ENCODE measurements at places on chromosomes 16 and 17. TPM values are rescaled to one million over a fixed set of nuclear protein-coding genes. Genes with fewer than 3 reads are reported as not detected.

- DNase-seq: no peak
- peaks cover 66% of the 10 kb centered on the region for H3K36me3 ChIP-seq
- no peaks in the 10 kb centered on the region for H3K27me3 ChIP-seq
- no peak overlapping the region for H3K27ac ChIP-seq
- H3K4me1 ChIP-seq: no peaks in the 10 kb centered on the region
Observed at GRCh38 chr17:81273698-81274470, 21.2 kb downstream of the SLC38A10 start.

DNA sequence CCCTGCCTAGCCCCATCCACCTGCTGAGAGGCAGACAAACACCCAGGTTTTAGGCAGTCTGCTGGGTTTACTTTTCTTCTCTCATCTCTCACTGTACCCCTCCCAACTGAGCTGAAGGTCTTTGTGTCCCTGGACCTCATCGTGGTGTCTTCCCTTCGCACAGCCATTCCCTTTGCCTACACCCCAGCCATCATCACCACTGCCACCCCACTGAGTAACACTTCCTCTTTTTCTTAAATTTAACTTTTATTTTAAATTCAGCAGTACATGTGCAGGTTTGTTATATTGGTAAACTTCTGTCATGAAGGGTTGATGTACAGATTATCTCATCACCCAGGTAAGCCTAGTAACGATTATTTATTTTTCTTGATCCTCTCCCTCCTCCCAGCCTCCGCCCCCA, 188.3 kb upstream of the MON1B start:
- no peaks in the 10 kb centered on the region for H3K36me3 ChIP-seq
- no peaks in the 10 kb centered on the region for H3K4me1 ChIP-seq
- H3K27me3 ChIP-seq: no peaks in the 10 kb centered on the region
- DNase-seq: no peak
- no peak overlapping the region for H3K27ac ChIP-seq

GRCh38 chr17:77126519-77126918, 14.2 kb upstream of the SEC14L1 start:
- peak overlapping the region; percentile 46 for H3K4me3 ChIP-seq
- H3K27me3 ChIP-seq: no peaks in the 10 kb centered on the region
- peak; percentile 79 for DNase-seq
- H3K27ac ChIP-seq: peak overlapping the region; percentile 95
- peaks cover 20% of the 10 kb centered on the region for H3K36me3 ChIP-seq

DNA sequence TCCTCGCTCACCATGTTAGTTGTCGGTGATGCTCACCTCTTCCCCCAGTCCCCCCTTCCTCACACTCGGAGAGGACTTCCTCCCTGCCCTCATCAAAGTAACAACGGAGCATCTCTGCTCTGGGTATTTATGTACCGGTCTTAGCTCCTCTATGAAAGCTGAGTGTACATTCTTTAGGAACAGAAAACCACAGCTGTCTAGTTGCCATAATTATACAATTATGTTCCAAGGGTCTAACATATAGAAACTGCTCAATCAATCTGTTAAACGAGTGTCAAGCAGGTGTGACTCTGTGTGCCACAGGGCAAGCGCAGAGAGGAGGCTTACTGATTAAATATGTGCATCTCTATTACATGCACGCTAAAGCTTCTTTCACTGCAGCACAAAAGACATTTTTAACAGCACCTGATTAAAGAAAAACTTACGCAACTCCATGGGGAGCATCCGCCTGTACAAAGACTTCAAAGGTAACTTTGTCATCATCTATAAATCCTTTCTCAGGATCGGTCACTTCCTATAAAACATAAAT, 37.8 kb downstream of the LITAFD start:
- no peak for DNase-seq
- peaks cover 53% of the 10 kb centered on the region for H3K36me3 ChIP-seq
- H3K4me3 ChIP-seq: no peak overlapping the region
- H3K27me3 ChIP-seq: no peaks in the 10 kb centered on the region

GRCh38 chr16:29789775-29790182, 772 bp upstream of the KIF22 start:
- DNase-seq: no peak
- H3K27me3 ChIP-seq: no peaks in the 10 kb centered on the region
- peaks cover 25% of the 10 kb centered on the region for H3K4me1 ChIP-seq
- H3K27ac ChIP-seq: peak overlapping the region; percentile 80
- peak overlapping the region; percentile 87 for H3K4me3 ChIP-seq

GRCh38 chr17:56592487-56593085, 913 bp upstream of the NOG start:
- peak overlapping the region; percentile 74 for H3K4me3 ChIP-seq
- H3K27ac ChIP-seq: no peak overlapping the region
- peaks cover 7% of the 10 kb centered on the region for H3K4me1 ChIP-seq
- DNase-seq: peak; percentile 75
- H3K36me3 ChIP-seq: peaks cover 25% of the 10 kb centered on the region

DNA sequence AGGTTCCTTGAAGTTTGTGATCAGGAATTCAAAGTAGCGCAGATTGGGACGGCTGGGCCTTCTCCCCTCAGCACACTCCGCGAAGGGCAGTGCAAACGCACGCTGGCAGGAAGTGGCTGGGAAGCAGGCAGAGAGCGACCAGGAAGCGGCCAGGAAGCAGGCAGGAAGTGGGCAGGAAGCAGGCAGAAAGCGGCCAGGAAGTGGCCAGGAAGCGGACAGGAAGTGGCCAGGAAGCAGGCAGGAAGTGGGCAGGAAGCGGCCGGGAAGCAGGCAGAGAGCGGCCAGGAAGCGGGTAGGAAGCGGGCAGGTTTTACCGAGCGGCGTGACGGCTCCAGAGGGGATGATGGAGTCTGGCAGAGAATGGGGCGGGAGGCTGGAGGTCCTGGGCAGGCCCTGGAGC, 3.2 kb downstream of the DPEP1 start:
- H3K27me3 ChIP-seq: peaks cover 48% of the 10 kb centered on the region
- H3K27ac ChIP-seq: no peak overlapping the region
- H3K36me3 ChIP-seq: peaks cover 5% of the 10 kb centered on the region
- DNase-seq: no peak

GRCh38 chr17:70771804-70772386, 602.6 kb downstream of the KCNJ2 start:
- no peak overlapping the region for H3K4me3 ChIP-seq
- H3K27ac ChIP-seq: no peak overlapping the region
- no peaks in the 10 kb centered on the region for H3K27me3 ChIP-seq
- no peak for DNase-seq
- no peaks in the 10 kb centered on the region for H3K4me1 ChIP-seq

GRCh38 chr16:54937671-54938211, 7.1 kb downstream of the IRX5 start:
- H3K27ac ChIP-seq: no peak overlapping the region
- H3K4me3 ChIP-seq: no peak overlapping the region
- no peak for DNase-seq

GRCh38 chr17:15307710-15308111, 33.7 kb downstream of the TEKT3 start:
- H3K27me3 ChIP-seq: peaks cover 5% of the 10 kb centered on the region
- no peaks in the 10 kb centered on the region for H3K36me3 ChIP-seq
- no peak overlapping the region for H3K27ac ChIP-seq
- no peak for DNase-seq
- H3K4me1 ChIP-seq: no peaks in the 10 kb centered on the region
- H3K4me3 ChIP-seq: no peak overlapping the region

DNA sequence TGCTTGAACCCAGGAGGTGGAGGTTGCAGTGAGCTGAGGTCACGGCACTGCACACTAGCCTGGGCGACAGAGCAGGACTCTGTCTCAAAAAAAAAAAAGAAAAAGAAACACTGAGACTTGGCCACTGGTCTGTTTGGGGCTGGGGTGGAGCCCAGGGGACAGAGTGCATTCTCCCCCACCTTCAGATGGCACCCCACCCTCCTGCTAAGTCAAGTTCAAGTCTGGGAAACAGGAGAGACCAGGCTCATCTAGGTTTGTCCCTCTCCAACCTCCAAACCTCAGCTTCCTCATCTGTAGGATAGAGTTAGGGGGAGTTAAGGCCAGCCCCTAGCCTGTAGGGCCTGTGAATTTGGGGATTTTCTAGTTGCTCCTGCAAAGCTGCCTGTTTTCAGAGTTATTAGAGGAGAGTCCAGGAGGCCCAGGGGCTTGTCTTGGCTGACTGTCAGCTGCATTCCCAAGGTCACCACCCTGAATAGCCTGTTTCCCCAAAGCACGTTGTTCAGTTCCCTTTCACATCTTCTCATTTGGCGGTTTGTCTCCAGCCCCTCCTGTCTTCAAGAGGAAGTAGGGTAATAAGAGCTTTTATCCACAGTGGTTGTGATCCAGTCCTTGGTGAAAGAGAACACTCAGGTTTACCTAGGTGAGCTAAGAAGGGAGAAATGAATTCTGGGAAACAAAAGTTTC, 2.2 kb downstream of the MT3 start:
- H3K4me3 ChIP-seq: no peak overlapping the region
- no peak for DNase-seq
- H3K27ac ChIP-seq: no peak overlapping the region
- peaks cover 67% of the 10 kb centered on the region for H3K27me3 ChIP-seq
- H3K4me1 ChIP-seq: no peaks in the 10 kb centered on the region

DNA sequence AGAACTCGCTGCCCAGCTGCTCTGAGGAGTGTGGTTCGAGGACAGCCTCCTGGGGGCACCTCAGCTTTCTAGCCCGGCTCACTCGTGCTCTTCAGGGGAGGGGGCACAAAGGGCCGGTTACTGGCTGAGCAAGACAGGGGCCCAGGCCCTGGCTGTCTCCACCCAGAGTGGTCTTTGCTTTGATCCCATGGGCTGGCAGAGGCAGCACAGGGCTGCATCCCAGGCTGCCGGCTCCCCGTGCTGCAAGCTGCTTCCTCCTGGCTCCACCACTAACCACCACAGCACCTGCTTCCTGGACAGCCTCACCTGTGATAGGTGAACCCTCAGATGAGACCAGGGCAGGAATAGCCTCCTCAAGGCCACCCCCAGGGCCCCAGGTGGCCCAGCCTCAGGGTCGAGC, 6.8 kb downstream of the SPPL2C start:
- no peak overlapping the region for H3K27ac ChIP-seq
- peaks cover 99% of the 10 kb centered on the region for H3K27me3 ChIP-seq
- H3K4me3 ChIP-seq: no peak overlapping the region
- H3K4me1 ChIP-seq: no peaks in the 10 kb centered on the region
- H3K36me3 ChIP-seq: no peaks in the 10 kb centered on the region

- H3K27ac ChIP-seq: no peak overlapping the region
- peaks cover 79% of the 10 kb centered on the region for H3K27me3 ChIP-seq
- no peak for DNase-seq
- H3K4me1 ChIP-seq: peaks cover 11% of the 10 kb centered on the region
- peaks cover 14% of the 10 kb centered on the region for H3K36me3 ChIP-seq
Observed at GRCh38 chr17:39224778-39225307, 902 bp downstream of the STAC2 start.

GRCh38 chr16:29978081-29978480, 4.4 kb downstream of the TAOK2 start:
- H3K4me3 ChIP-seq: no peak overlapping the region
- no peak overlapping the region for H3K27ac ChIP-seq
- DNase-seq: no peak
- peaks cover 26% of the 10 kb centered on the region for H3K4me1 ChIP-seq

- H3K4me3 ChIP-seq: no peak overlapping the region
- DNase-seq: no peak
- H3K36me3 ChIP-seq: no peaks in the 10 kb centered on the region
- no peak overlapping the region for H3K27ac ChIP-seq
Observed at GRCh38 chr16:82506692-82507670, 119.8 kb upstream of the CDH13 start.

GRCh38 chr16:51166091-51166490, 15.0 kb upstream of the SALL1 start:
- H3K4me1 ChIP-seq: peaks cover 8% of the 10 kb centered on the region
- H3K27me3 ChIP-seq: peaks cover 51% of the 10 kb centered on the region
- H3K4me3 ChIP-seq: no peak overlapping the region
- H3K27ac ChIP-seq: no peak overlapping the region
- no peak for DNase-seq

DNA sequence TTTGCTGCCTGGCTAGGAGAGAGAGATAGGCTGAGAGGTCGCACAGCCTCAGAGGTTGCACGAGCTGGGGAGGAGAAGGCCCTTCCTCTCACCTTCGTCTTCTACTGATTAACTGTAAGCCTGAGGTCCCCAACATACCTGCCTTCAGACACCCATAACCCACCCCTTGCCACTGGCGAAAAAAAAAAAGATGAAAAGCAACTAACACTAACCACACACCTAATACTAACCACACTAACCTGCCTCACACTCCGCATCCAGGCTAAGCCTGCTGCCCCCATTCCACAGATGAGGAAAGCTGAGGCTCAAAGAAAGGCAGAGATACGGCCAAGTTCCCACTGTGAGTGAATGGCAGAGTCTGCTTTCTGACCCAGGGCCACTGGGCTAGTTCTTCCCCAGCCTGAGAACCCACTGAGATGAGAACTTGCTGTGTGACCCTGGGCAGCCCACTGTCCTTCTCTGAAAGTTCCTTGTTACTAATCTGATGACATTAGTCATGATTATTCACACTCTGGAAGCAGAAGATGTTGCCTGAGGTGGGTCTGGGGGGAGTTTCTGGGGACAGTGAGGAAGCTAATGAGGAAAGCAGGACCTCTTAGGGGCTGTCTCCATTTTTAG, 4.6 kb downstream of the IL21R start:
- H3K4me3 ChIP-seq: no peak overlapping the region
- H3K27ac ChIP-seq: no peak overlapping the region
- no peaks in the 10 kb centered on the region for H3K36me3 ChIP-seq
- DNase-seq: no peak
- peaks cover 19% of the 10 kb centered on the region for H3K4me1 ChIP-seq
- peaks cover 70% of the 10 kb centered on the region for H3K27me3 ChIP-seq

DNA sequence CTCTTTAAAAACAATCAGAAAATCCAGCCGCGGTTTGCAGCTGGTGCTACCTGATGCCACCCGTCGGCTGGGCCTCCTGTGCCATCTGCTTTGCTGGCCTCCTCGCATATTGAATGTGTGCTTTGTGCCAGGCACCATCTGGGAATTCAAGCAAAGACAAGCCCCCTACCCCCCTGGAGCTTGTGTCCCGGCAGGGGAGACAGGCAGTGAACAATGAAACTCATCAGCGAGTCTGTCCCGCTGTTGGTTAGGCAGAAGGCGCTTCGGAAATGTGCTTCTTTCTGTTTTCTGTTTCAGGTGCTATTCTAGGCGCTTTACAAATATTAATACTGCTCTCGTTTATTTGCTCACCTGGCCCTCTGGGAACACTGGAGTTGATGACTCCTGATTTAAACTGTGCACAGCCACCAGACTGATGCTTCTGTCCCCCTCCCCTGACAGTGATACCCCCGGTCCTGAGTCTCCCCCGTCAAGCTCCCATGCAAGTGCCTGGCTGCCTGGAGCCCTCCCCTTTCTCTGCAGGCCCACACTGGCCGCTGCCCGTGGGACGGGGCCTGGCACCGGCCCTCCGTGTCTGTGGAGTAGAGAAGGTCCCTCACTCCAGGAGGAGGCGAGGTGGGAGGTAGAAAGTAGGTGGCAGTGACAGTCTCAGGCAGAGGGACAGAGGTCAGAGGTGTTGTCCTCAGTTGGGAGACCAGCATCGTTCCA, 126.1 kb upstream of the PLCG2 start:
- no peak overlapping the region for H3K4me3 ChIP-seq
- peaks cover 5% of the 10 kb centered on the region for H3K36me3 ChIP-seq
- DNase-seq: no peak
- no peak overlapping the region for H3K27ac ChIP-seq

Gene TP53TG3B
- total RNA-seq: not detected

Gene KRT40
- total RNA-seq: not detected

Gene FAM171A2
- 2.0 TPM for total RNA-seq

Gene PPL
- 75.0 TPM for total RNA-seq
